ENCODE measurements at places on chromosomes 1 and 21. TPM values are rescaled to one million over a fixed set of nuclear protein-coding genes. Genes with fewer than 3 reads are reported as not detected.

Gene SELENOF
- total RNA-seq: 136 TPM

Gene ATP6V1G3
- not detected for total RNA-seq

Gene IL12RB2
- total RNA-seq: 1.2 TPM

Gene RHBG
- total RNA-seq: not detected

DNA sequence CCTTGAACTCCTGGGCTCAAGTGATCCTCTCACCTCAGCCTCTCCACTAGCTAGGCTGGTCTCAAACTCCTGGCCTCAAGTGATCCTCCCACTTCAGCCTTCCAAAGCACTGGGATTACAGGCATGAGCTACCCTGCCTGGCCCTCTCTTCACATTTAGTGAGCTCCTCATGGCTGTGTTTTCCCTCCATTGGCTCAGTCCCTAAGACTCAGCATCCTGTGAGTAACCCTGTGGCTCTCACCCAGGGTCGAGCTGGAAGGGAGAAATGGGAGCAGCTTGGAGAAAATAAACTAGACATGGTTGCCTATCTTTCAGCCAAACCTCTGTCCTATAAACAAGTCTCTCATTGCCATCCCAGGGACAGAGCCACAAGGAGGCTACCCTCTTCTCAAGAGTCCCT, 17.5 kb downstream of the NCF2 start:
- H3K36me3 ChIP-seq: no peaks in the 10 kb centered on the region
- no peak overlapping the region for H3K27ac ChIP-seq
- H3K4me3 ChIP-seq: no peak overlapping the region
- H3K27me3 ChIP-seq: no peaks in the 10 kb centered on the region
- DNase-seq: no peak

DNA sequence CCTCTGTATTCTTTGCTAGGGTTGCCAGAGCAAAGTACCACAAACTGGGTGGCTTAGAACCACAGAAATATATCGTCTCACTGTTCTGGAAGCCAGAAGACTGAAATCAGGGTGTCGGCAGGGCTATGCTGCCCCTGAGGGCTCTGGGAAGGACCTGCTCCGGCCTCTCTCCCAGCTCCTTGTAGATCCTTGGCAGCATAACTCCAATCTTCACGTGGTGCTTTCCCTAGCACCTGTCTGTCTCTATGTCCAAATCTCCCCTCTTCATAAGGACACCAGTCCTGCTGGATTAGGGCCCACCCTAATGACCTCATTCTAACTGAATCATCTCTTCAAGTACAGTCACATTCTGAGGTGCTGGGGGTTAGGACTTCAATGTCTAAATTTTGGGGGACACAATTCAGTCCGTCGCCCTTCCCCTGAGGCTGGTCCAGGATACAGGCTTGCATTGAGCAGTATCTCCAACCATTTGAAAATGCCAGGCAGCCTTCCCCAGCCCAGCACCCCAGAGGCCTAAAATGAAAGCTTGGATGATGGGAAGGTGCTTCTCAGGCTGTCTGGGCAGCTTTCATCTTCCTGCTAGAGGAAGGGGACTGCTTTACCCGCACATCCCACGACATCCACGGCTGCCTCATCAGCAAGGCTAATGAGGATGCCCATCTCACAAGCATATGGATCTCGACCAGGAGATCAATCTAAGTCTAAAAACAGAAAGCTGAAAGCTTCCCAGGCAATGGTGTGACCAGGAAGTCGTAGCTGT, 24.7 kb downstream of the TRIM67 start:
- no peak overlapping the region for H3K27ac ChIP-seq
- H3K36me3 ChIP-seq: no peaks in the 10 kb centered on the region
- no peaks in the 10 kb centered on the region for H3K4me1 ChIP-seq

- no peaks in the 10 kb centered on the region for H3K27me3 ChIP-seq
- DNase-seq: no peak
- H3K36me3 ChIP-seq: no peaks in the 10 kb centered on the region
- H3K4me3 ChIP-seq: no peak overlapping the region
- no peaks in the 10 kb centered on the region for H3K4me1 ChIP-seq
- H3K27ac ChIP-seq: no peak overlapping the region
These were observed 72.2 kb downstream of the NME7 start for GRCh38 chr1:169295425-169295824.

- no peak for DNase-seq
- peaks cover 90% of the 10 kb centered on the region for H3K36me3 ChIP-seq
- no peaks in the 10 kb centered on the region for H3K27me3 ChIP-seq
- peaks cover 4% of the 10 kb centered on the region for H3K4me1 ChIP-seq
- no peak overlapping the region for H3K27ac ChIP-seq
These were observed 18.7 kb downstream of the COL6A1 start for GRCh38 chr21:46000182-46000730.

DNA sequence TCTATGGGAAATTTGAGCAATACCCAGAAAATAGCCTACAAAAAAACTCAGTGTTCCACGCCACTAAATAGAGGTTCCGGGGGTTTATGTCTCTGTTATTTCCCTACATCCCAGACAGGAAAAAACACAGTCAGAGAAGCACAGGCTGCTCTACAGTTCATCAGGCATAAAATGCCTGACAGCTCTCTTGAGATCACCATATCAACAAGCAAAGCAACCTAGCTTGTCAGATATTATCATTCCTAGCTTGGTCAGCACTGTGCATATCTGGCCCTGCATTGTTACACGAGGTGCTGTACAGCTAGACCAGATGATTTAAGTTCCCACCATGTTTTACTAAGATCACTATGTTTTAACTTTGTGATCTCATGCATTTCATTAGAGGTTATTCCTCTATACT, 172.6 kb downstream of the PTPRC start:
- no peaks in the 10 kb centered on the region for H3K27me3 ChIP-seq
- H3K27ac ChIP-seq: no peak overlapping the region
- no peaks in the 10 kb centered on the region for H3K4me1 ChIP-seq
- DNase-seq: no peak
- H3K4me3 ChIP-seq: no peak overlapping the region
- H3K36me3 ChIP-seq: peaks cover 2% of the 10 kb centered on the region

GRCh38 chr21:42218836-42219605, at the start of gene ABCG1:
ABCG1 (plus strand) TSS chr21:42219140; CDS start chr21:42219263, 123 bp downstream.
- H3K4me3 ChIP-seq: peak within 1 kb of the TSS; percentile 58
- H3K27me3 ChIP-seq: peaks cover 42% of the 10 kb centered on the region
- H3K36me3 ChIP-seq: peaks cover 2% of the 10 kb centered on the region

- no peak for DNase-seq
- no peak overlapping the region for H3K4me3 ChIP-seq
- H3K27me3 ChIP-seq: no peaks in the 10 kb centered on the region
These were observed 71.5 kb upstream of the TNR start for GRCh38 chr1:175814885-175815284.

GRCh38 chr21:19508844-19509243, 1105.3 kb upstream of the TMPRSS15 start:
- no peak overlapping the region for H3K27ac ChIP-seq
- no peaks in the 10 kb centered on the region for H3K4me1 ChIP-seq

DNA sequence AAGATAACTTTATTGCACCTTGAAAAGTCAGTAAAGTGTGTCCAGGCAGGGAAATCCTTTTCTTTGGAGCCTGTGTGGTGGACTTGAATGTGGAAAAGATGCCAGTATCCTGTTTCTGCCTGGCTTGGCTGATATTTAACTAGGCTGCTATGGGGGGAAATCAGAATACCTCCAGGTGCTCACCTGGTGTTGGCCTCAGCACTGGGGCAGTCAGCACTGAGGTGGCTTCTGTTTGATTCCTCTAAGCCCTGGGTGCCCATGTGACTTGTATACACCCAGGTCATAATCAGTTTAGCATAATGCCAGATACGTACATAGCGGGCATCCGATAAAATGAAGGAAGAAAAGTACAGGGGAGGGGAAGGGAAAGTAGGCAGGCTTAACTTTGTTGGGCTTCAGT, 7.2 kb downstream of the PHGDH start:
- peaks cover 17% of the 10 kb centered on the region for H3K4me1 ChIP-seq
- H3K4me3 ChIP-seq: no peak overlapping the region
- H3K36me3 ChIP-seq: peaks cover 37% of the 10 kb centered on the region
- H3K27ac ChIP-seq: no peak overlapping the region
- H3K27me3 ChIP-seq: no peaks in the 10 kb centered on the region

DNA sequence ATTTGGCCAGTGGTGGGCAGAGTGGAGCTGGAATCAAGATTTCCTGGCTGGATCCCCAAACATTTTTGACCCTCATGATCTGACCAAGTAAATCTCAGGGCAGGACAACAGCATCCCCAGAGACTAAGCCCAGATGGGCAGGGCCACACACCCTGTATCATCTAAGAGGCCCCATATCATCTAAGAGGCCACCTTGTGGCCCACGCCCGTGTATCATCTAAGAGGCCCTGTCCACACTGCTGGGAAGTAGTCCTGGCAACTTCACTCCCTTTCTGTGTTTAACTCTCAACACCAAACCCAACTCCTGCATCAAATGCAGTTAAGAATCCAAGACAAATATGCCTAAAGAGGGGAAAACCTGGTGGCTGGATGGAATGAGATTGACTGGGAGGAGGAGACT, 81.6 kb upstream of the SSX2IP start:
- no peaks in the 10 kb centered on the region for H3K4me1 ChIP-seq
- no peaks in the 10 kb centered on the region for H3K36me3 ChIP-seq
- H3K4me3 ChIP-seq: no peak overlapping the region
- DNase-seq: no peak

DNA sequence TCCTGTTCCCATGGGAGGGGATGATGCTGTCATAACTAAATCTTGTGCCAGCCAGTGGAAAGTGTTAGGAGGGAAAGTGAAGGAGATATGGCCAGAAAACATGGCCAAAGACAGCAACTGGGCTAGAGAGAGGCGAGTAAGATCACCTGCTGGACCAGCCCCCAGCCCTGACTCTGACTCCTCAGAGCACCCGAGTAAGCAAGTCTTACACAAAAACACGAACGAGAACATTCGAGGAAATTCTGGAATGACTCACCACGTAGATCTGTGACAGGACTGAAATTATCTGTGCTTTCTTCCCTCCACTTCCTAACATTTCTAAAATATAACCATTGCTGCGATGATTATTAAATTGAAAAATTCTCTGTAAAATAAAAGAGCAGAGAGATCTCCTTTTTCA, 9.2 kb downstream of the ZNF496 start:
- no peaks in the 10 kb centered on the region for H3K4me1 ChIP-seq
- peaks cover 44% of the 10 kb centered on the region for H3K36me3 ChIP-seq
- H3K27ac ChIP-seq: no peak overlapping the region
- no peak for DNase-seq

GRCh38 chr1:58000116-58000515, 546.4 kb downstream of the OMA1 start:
- H3K4me3 ChIP-seq: no peak overlapping the region
- peak; percentile 63 for DNase-seq
- no peaks in the 10 kb centered on the region for H3K36me3 ChIP-seq
- peaks cover 3% of the 10 kb centered on the region for H3K4me1 ChIP-seq
- peak overlapping the region; percentile 59 for H3K27ac ChIP-seq
- H3K27me3 ChIP-seq: no peaks in the 10 kb centered on the region

DNA sequence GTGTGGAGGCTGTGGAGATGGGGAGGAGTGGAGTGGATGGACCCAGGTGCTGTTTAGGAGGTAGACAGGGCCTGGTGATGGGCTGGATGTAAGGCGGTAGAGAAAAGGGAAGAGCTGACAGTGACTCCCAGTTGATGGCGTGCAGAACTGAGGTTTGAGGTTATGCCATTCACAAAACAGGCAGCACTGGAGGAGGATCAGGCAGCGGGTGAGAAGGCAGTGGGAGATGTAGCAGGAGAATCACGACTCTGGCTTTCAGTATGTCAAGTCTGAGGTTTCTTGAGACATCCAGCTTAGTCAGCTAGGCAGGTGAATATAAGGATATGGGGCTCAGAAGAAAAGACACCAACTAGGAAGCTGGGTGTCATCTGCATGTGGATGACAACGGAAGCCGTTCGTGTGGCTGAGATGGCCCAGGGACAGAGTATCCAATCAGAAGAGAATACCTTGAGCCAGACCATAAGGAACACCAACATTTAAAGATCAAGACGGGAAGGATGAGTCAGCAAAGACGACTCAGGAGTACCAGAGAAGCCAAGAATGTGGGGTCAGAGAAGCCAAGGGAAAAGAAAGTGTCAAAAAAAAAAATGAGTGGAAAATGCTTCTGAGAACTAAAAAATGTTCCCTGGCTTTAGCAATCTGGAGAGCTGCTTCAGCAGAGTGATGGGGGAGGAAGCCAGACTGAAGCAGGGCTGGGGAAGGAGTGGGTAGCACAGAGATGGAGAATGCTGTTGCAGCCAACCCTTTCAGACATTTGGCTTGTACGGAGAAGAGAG, 15.2 kb downstream of the LRRN2 start:
- H3K27ac ChIP-seq: no peak overlapping the region
- no peaks in the 10 kb centered on the region for H3K36me3 ChIP-seq
- no peaks in the 10 kb centered on the region for H3K4me1 ChIP-seq
- peak; percentile 79 for DNase-seq
- no peak overlapping the region for H3K4me3 ChIP-seq

DNA sequence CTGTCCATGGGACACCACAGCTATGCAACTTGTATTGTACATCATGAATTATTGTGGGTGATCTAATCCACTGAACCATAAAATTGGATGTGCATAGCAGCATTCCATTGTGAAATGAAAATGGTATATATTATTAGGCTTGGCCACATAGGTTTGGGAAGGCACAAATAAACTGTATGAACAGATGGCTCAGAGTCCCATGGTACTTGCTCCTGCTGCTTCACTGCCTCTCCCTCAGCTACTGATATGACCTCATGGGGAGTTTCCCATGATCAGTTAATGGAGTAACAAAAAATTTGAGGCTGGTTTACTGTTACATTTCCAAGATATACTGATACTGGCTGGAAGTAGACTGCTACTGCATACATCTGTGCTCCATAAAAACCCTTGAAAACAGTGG, 152.7 kb upstream of the NEGR1 start:
- no peaks in the 10 kb centered on the region for H3K36me3 ChIP-seq
- peak; percentile 30 for DNase-seq
- no peaks in the 10 kb centered on the region for H3K4me1 ChIP-seq
- H3K4me3 ChIP-seq: no peak overlapping the region
- no peak overlapping the region for H3K27ac ChIP-seq
